ENCODE measurements at places on chromosomes 12 and 14.

DNA sequence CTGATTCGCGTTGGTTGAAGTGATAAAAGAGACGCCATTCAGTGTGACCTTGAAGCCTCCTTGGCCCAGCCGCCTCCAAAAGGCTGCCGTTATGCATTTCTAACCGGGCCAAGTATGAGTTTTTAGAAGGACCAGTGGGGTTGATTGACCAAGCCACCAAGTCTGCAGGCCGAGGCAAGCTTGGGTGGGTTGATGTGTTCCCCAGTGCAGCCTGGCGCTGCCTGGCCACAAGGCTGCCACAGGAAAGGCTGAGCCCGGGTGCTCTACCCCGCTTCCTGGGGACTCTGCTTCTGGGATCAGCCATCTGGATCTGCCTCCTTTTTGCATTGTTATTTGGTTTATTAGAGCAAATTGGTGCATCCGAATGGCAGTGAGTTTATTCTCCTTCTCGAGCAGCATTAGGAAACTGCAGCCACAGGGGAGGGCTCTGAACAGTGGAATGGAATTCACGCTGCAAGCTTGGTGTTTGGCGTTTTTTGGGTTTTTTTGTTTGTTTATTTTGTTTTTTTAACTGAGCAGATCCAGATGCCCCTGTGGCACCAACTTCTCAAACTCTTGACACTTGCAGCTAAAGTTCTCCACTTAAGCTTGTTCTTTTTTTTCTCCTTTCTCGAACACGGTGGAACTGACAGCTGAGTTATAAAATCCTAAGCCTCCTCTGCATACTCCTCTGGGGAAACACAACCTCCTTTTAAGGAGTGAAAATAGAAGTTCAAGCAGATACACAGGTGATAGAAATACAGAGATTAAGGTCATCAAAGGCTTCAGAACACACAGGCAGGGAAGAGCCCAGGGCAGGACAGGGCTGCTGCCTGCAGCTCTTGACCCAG is 145.4 kb upstream of the FKBP4 start:
- ATAC-seq = no peak

GRCh38 chr12:6554168-6555017 is 1.4 kb downstream of the IFFO1 start:
- ATAC-seq = peak; percentile 44

DNA sequence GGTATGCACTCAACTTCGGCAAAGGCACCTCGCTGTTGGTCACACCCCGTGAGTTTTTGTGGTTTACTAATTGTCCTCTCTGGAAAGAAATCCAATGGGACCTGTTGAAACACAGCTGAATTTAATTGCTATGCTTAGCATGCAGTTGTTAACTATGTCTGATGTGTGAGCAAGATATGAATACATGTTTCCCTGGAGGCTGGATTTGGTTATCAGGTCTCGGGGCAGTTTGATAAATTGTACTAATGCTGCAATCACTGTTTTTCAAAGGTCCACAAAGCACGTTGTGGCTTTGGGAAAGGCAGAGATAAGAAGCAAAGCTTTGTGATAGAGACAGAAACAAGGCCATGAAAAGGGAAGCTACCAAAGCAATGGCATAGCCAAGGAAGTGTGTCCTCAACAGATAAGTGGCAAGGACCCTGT is 91.3 kb downstream of the DAD1 start:
- ATAC-seq = no peak

DNA sequence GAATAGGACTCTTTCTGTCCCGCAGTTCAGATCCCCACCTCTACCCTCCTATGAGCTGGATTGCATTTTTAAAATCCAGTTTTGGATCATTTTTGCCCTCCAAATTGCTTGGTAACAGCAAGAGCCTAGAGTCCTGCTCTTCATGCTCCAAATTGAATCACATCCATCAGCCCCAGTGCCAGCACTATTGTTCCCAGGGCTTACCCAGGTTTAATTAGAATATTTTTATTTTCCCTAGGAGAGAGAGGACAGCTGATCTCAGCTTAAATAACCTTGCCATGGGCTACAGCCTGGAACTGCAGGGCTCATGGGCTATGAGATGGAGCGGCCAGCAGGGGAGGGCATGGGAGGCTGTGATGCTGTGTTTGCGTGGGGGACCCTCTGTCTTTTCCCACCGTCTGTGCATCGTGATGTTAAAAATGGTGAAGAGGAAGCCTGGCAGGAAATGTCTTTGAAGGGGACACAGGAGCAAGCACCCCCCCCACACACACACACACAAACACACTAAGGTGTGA is 59.4 kb upstream of the WSCD2 start:
- no peak for ATAC-seq

DNA sequence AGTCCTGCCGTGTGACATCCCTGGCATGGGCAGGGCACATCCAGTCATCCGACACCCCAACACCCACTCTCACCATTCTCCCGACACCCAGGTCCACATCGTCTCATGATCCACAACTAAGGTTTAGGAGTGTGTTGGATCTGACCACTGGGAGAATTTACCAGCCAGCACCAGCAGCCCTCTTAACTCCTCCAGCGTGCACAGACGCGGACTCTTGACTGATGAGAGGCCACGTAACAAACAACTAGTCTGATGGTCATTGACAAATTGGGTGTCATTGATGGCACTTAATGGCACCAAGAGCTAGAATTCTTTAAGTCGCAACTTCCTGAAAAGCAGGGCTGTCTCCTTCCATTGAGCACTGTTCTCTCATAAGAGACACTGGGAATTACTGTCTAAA is 203.0 kb upstream of the SFSWAP start:
- no peak for ATAC-seq

- ATAC-seq = peak; percentile 76
These were observed at the start of gene NAV3 for GRCh38 chr12:77830583-77831351. Gene NAV3, plus strand, starts transcription at chr12:77830894. Its CDS starts 568 bp downstream, at chr12:77831462.

DNA sequence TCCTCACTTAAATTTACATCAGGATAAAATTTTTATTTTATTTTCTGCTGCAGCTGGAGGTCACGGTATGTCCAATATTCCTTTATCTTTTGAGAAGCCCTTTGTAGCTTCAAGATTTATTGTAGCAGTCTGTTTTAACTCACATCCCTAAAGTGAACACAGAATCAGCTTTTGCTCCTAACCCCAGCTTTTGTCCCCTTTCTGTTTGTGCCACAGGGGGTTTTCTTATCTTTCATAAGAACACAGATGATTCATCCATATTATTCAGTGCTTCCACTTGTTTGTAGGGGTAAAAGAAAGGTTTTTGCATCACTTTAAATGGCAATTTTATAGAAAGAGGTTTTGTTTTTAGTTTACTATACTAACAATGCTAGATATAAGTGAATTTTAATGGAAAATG is 21.8 kb upstream of the PIK3C2G start:
- no peak for ATAC-seq

DNA sequence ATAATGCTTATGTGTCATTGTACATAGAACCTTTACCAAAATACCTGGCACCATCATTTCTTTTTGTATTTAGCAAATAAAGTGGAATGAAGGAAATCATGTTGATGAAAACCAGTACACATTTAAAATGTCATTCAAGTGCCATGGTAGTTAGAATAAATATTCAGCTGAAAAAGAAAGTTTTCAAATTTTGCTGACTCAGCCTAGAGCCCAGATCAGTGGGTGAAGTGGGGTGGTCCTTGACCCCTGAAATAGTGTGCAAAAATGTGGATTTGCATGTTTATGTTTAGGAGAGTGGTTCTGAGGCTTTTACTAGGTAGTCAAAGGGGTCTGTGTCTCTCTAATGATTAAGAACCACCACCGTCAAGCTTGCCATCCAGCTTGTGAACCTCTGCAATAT is 418.7 kb downstream of the ETNK1 start:
- ATAC-seq = no peak

DNA sequence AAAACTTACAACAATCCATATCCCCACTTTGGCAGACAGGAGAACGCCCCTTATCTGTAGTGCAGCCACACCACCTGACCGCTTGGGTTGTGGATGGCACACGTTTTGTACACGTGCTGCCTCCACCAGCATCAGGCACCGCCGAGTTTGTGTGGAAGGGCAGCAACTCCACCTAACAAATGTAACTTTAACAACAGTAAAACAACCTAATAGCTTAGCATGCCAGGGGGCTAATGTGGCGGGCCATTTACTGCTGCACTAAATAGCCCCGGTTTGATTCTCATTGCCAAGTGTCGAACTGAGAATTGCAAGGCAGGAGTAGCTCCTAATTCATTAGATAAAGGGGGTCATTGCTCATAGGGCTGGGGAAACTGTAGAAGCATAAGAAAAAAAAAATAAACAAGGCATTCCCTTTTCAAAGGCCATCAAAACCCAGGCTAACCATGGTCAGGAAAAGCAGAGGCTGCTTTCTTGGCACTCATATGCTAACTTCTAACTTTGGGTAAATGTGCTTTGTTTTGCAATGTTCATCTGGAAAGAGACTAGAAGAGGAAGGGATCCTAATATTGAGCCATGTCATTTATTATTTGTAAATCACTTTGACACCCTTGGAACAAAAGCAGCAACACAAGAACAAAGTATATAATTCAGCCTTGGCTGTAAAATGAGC is 279.7 kb upstream of the SOX5 start:
- no peak for ATAC-seq

DNA sequence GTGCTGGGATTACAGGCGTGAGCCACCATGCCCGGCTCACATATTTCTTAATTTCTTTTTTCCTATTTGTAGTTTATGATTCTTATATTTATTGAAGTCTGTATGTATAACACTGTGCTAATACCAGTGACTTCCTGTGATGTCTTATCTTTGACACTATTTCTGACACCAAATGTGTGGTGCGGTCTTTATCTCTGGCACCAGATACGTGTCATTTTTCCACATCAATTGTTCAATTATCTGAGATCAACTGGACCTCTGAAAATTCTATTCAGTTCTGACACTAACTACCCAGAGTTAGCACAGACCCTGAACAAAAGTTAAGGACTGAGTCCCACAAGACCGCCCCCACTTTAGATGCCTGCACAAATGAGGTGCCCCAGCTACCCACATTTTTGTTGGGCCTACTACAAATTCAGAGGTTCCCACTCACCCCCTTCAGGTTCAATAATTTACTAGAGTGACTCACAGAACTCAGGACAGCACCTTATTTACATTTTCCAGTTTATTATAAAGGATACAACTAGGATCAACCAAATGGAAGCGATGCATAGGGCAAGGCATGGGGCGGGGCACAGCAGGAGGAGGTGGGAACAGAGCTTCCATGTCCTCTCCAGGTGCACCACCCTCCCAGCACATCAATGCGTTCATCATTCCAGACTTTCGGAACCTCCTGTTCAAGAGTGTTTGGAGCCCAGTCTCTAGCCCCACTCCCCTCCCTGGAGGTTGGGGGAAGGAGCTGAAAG is 11.6 kb upstream of the SRSF9 start:
- no peak for ATAC-seq

- ATAC-seq = no peak
These were observed 31.6 kb downstream of the EAPP start for GRCh38 chr14:34507884-34508283.

DNA sequence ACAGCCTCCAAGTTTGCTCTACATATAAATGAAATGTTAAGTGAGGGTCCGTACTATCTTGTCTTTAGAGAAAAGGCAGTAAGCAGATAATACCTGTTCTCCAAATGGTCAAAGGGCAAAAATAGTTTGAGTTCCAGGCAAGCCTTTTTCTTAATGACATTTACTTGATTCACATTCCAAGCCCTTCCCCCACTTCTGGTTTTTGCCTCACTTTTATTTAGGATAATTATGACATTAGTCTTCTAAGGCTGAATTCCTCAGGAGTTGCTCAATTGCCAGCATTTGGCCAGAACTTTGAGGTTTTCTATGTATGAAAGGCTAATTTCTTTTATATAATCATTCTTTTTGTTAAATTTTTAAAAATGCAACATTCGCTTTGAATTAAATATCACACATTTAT is 62.5 kb upstream of the DUSP6 start:
- no peak for ATAC-seq

DNA sequence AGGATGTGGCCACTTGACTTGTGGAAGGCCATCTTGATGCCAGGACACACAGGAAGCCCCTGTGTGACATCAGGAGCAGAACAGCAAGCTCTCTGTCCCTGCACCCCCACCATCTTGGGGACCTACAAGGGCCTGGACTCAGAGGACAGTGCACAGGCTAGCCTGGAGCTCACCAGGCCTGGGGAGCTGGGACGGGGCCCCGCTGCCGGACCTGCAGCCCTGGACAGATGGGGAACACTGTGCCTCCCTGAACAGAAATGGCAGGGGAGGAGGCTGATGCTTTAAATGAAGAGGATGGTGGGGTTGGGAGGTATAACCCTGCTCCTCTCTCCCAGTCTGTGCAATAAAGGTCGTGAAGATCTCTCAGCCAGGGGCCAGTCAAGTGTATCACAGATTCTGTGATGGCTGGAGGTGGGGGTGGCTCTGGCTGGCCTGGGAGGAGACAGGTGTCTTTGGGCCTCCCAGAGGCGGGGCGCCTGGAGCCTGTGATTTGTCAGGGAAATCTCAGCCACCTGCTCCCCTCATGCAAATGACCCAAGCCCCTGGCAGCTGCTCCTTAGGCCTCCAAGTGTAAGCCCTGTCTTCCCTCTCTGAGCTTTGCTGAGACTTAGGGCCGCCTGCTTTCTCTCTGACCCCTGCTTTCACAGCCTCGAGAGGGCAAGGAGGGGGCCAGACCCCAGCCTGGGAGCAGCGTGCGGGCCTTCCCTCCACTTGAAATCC is 1.1 kb upstream of the GNB3 start:
- no peak for ATAC-seq

- ATAC-seq = no peak
These were observed 1.2 kb downstream of the REM2 start for GRCh38 chr14:22884076-22884737.

DNA sequence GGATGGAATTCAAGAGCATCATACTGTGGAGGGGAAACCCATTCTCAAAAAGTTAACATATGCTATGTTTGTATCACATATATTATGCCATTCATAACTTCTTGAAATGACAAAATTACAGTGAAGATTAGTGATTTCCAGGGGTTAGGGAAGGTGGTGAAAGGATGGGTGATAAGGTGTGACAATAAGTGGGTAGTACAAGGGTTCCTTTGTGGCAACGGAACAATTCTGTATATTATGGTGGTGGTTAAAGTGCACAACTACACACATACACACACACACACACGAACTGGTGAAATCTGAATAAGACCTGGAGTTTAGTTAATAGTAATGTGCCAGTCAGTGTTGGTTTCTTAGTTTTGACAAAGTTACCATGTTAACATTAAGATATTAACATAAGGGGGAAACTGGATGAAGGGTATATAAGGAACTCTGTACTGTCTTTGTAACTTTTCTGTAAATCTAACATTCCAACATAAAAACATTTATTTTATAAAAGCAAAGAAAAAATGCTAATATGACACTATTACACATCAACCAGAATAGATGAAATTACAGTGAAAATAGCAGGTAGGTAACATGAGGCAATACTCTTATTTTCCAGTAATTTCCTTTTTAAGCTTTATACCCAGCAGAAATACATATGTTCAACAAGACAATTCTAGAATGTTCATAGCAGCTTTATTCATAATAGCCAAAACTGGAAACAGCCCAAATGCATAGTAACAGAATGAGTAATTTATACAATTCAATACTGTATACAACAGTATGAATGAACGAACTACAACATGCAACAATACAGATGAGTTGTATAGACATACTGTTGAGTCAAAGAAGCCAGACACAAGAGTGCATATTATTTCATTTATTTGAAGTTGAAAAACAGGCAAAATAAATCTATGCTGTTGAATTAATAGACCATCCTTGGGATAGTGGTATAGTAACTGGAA is 44.0 kb upstream of the OR5AU1 start:
- ATAC-seq = no peak

- no peak for ATAC-seq
These were observed 27.6 kb downstream of the OTX2 start for GRCh38 chr14:56782711-56783110.

GRCh38 chr12:104534162-104534856 is 77.6 kb downstream of the CHST11 start:
- ATAC-seq = no peak

- ATAC-seq = peak; percentile 6
These were observed 57.9 kb downstream of the RFLNA start for GRCh38 chr12:124352839-124353238.

GRCh38 chr12:97075934-97076630 is 169.0 kb downstream of the NEDD1 start:
- no peak for ATAC-seq
